ENCODE measurements at places on chromosomes 12 and 14.

GRCh38 chr12:8637666-8638065 lies 25.0 kb downstream of the MFAP5 start:
- DNase-seq: no peak

- peak; percentile 33 for DNase-seq
Measured at GRCh38 chr12:48105321-48105866, 485 bp downstream of the SENP1 start.

DNA sequence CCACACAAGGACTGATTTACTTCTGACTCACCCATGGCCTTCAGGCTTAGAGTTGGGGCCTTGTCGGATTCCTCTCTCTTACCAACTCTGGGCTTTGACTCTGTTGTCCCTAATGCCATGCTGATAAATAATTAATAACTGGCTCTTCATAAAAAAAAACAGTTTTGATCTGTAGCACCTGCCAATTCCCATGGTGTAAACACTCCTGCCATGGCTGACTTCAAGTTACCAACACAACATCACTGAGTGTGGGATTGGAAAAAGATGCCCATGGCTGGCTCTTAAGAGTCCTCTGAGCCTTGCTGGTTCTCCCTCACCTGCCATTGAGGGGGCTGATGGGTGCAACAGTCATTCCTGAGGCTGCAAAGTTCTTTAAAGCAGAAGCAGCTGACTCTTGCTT lies 104.8 kb downstream of the KIF26A start:
- no peak for DNase-seq

GRCh38 chr12:132130690-132131089 lies 13.4 kb downstream of the DDX51 start:
- no peak for DNase-seq

GRCh38 chr14:101729382-101729781 lies 32.1 kb upstream of the PPP2R5C start:
- DNase-seq: no peak

DNA sequence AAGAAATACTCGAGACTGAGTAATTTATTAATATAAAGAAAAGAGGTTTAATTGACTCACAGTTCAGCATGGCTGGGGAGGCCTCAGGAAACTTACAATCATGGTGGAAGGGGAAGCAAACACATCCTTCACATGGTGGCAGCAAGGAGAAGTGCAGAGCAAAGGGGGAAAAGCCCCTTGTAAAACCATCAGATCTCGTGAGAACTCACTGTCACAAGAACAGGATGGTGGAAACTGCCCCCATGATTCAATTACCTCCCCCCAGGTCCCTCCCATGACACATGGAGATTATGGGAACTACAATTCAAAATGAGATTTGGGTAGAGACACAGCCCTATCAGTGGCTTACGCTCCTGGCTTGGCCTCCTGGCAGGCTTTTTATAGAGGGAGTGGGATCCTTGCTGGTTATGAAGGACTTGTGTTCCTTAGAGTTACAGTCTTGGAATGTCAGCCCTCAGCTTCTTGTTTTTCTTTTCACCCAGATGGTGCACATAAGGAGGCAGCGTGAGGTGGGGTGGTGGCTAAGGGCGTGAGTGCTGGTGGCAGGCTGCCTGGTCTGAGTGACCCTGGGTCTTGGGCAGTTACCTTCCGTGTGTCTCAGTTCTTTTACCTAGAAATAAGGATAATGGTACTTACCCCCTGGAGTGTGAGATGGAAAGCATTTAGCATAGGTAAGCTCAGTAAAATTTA lies 25.7 kb downstream of the TRAF3 start:
- DNase-seq: no peak

GRCh38 chr14:105165761-105166485 lies 2.7 kb downstream of the JAG2 start:
- DNase-seq: no peak

- DNase-seq: no peak
Measured at GRCh38 chr12:86600664-86601231, 344.6 kb upstream of the MGAT4C start.

GRCh38 chr12:69329669-69330428 lies 18.3 kb upstream of the LYZ start:
- DNase-seq: no peak

DNA sequence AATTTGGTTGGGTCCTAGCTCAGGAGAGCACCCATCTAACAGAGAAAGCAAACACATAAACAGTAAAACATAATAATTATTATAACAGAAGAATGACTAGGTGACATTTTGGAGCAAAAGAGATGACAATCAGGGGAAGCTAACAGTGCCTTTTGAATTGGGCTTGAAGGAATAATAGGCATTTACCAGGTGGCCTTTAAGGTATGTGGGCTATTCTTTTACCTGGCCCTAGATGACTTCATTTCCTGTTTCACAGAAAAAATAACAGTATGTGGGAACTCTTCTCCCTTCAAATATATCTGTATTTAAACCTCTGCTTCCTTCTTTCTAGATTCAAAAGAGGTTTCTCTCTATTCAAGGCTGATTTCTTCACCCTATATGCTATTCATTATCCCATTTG lies 3.8 kb downstream of the IRAK4 start:
- DNase-seq: no peak

DNA sequence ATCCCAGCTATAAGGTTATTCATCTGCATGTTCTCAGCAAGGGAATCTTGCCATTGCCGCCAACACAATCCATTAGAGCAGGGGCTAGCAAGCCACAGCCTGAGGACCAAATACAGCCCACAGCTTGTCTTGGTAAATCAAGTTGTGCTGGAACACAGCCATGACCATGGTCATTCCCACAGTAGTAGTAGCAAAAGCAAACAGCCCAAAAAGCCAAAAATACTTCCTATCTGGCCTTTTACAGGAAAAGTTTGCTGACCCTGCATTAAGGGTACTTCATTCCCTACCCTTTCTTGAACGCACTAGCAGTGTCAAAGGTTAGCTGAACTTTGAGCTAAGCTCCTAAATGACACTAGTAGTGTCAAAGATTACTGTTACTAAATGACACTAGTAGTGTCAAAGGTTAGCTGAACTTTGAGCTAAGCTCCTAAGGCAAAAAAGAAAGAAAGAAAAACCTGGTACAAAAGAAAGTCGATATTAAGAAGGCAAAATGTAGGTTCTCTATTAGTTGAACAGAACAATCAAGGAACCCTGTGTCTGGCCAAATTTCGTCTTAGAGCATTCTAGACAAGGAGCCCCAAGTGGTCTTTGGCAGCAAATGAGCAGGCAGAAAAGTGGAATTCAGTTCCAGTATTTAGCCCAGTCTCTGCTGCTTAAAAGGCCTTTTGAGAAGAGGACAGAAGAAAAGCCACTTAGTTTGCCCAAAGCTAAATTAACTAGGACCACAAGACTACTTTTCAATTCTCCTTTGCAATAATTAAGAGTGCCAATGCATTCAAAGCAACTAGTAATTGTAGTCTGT lies 67.7 kb downstream of the NT5DC3 start:
- no peak for DNase-seq

DNA sequence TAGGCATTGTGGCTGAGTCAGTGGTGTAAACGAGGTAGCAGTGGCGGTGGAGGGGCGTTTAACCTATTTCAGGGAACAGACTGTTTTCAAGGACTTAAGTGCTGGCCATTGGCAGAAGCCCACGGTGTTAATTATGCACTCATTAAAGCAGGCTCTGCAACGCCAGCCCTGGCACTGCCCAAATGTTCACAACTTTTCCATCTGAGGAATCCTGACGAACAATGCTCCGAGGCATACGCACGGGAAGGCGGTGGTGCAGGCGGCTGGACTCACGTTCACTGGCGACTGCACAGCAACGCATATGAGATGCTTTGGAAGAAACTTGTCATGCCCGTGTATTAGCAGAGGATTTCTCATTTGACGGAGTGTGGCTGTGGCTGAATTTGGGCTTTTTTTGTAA lies 70.6 kb upstream of the SLC24A4 start:
- no peak for DNase-seq

DNA sequence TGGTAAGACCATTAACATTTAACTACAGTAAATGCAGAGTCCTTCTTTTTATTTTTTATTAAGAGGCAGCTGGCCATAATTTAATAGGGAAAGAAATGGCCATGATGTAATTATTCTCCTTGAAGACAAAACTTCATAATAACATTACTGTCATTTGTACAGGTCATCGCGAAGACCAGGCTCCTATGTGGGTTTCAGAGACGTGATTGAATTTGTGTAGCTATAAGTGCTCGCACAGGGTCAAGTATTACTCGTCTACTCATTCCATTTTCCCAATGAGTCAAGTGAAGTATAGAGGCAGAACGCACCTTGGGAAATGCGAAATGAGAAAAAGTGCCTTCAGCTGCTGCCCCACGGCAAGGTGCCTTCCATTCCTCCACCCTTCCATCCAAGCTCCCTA lies 40.4 kb downstream of the EGLN3 start:
- DNase-seq: no peak

GRCh38 chr14:37824939-37825712 lies 229.7 kb downstream of the TTC6 start:
- DNase-seq: no peak

- no peak for DNase-seq
Measured at GRCh38 chr12:5768171-5768570, 176.9 kb downstream of the ANO2 start.

DNA sequence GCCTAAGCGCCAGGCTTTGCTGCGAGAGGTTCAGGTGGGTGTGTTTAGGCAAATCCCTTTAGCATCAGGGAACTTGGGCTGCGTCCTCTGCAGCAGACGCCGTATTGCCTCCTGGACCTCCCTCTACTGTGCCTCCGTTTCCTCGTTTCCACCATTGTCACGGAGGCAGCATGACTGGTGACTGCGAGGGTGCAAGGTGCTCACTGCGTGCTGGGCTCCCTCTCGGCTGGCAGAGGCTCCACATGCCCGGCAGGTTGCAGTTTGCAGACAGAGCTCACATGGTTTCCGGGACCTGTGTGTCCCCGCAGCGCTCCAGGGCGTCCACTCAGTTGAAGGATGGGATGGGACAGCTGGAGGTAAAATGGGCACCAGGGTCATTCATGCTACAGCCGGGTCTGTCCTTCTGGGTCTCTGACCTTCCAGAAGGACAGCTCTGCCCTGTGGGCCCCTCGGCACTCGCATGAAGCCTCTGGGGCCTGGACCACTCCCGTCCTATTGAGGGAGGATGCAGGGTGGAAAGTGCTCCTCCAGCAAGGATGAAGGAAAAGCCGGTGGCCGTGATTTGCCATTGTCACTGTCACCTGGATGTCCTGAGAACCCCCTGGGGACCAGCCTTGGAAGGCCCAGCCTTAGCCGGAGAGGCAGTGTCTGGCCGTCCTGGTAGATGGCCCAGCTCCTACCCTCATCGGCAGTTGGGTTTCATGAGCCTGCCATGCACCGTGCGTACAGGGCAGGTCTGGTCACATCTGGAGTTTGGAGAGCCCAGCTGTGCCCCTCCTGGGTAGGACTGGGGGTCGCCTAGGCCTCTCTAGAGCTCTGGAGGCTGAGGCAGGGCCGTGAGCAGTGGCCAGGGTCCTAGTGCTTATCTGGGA lies 146.5 kb downstream of the KIF26A start:
- DNase-seq: no peak

GRCh38 chr12:85448548-85449139 lies 168.6 kb downstream of the ALX1 start:
- DNase-seq: no peak

- DNase-seq: no peak
Measured at GRCh38 chr14:101320396-101320795, 240.9 kb upstream of the DIO3 start.

DNA sequence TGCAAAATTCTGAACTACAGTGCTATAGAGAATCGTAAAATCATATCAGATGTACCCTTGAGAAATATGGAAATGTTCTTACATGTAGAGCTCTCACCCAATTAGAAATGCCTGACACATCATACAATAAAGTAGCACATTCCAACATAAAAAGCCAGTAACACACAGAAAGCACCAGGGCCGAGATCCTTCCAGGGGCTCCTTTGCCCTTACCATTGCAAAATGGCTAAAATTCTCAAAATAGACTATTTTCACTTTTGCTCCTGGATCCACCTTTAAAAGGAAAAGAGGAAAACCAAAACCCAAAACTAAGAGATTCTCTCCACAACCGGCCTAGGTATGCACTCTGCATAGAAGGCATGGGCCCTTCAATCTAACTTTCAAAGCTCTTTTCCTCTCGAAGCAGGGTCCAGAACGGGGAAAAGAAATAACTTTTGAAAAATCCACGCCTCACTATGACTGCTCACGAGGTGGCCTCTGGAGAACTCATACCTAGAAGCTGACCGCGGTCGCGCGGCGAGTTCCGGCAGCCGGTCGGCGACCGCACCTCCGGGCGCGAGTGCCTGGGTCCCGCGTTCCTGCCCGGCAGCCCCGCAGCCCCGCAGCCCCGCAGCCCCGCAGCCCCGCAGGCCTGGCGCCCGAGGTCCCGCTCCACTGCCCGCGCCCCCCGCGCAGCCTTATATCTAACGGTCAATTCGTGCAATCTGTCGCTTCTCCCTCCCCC lies 2.7 kb downstream of the OTX2 start:
- no peak for DNase-seq

GRCh38 chr12:133181238-133181959 lies at the start of gene ZNF268:
Gene ZNF268, plus strand, starts transcription at chr12:133181495. Its CDS starts 503 bp downstream, at chr12:133181998.
- DNase-seq: peak; percentile 79

DNA sequence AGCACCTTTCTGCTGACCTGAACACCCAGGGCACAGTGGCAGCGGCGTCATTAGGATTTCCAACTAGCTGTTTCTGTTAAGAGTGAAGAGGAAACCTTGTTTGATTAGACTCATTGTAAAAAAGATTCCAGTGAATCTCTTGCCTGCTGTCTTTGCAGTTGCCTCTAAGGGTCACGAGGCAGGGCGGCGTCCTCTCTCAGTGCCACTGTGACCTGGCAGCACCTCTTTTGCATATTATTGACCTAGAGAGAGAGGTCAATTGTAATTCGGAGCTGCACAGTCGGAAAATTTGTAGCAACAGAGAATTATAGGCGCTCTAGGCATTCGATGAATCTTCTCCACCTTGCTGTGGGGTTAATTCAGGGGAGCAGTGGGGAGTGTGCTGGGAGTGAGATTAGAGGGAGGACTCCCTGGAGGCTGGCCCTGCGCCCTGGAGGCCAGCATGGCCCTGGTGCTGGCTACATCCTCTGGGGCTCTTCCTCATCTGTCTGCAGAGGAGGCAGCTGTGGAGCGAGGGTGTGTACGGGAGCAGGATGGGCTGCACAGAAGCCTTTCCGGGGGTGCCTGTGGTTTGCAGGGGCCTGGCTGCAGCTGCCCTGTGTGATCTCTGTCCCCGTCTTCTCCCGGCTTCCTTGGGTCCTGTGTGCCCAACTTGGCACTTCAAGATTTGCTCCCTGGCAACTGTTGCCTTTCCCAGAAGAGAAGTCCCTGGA lies 14.3 kb downstream of the PACS2 start:
- DNase-seq: no peak

DNA sequence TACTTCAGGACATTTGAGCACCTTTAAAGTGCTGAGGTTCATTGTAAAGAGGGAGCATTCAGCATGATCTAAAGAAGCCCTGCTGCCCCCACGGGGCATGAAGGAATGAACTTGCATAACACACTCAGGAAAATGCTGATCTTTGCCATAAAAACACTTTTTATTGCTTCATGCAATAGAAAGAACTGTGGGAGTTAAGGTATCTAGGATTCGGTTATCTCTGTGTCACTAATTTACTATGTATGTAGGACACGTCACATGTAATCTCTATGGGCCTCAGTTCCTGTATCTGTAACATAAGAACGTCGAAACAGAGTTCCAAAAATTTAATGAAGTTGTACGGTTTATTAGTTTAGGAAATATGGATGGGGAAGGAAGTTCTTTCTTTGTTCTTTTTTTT lies 33.0 kb downstream of the BTBD7 start:
- no peak for DNase-seq

GRCh38 chr12:104187446-104188155 lies 28.0 kb upstream of the TXNRD1 start:
- no peak for DNase-seq

- peak; percentile 57 for DNase-seq
Measured at GRCh38 chr14:72516936-72517700, 376.8 kb downstream of the DPF3 start.
